GM23338 (cell line): ENCODE measurements at places on chromosomes 6 and 20.

- no peaks in the 10 kb centered on the region for H3K4me1 ChIP-seq
- DNase-seq, result no peak
- no peak overlapping the region for H3K27ac ChIP-seq
- no peak overlapping the region for H3K4me3 ChIP-seq
- no peaks in the 10 kb centered on the region for H3K27me3 ChIP-seq
Observed at GRCh38 chr6:113457751-113458150, 399.4 kb upstream of the MARCKS start.

DNA sequence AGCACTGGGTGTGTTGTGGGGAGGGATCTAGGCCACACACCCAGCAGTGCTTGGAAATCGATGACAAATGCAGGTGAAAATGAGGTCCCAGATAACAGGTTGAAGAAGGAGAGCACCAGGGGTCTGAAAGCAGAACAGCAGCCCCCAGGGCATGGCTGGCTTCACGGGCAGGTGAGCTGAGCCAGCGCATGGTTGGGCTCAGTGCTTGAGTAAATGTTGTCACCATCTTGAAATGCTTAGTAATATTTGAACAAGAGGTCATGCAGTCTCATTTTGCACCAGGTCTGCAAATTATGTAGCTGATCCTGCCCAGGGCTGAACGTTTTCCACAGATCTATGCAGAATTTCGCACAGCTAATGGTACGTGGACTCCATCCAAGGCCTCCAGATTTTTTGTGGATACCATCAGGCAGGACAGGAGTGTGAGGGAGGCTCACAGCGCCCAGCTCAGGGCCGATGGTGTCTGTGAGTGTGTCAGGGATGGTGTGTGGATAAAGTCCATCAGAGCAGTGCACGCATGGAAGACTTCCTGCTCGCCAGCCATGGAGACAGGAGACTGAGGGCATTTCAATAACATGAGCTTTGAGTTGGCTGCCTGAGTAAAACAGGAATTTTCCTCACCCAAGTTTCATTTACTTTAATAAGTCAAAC, 53.1 kb upstream of the SNX9 start:
- no peak overlapping the region for H3K27ac ChIP-seq
- no peaks in the 10 kb centered on the region for H3K36me3 ChIP-seq
- H3K27me3 ChIP-seq, result no peaks in the 10 kb centered on the region
- H3K4me3 ChIP-seq, result no peak overlapping the region

DNA sequence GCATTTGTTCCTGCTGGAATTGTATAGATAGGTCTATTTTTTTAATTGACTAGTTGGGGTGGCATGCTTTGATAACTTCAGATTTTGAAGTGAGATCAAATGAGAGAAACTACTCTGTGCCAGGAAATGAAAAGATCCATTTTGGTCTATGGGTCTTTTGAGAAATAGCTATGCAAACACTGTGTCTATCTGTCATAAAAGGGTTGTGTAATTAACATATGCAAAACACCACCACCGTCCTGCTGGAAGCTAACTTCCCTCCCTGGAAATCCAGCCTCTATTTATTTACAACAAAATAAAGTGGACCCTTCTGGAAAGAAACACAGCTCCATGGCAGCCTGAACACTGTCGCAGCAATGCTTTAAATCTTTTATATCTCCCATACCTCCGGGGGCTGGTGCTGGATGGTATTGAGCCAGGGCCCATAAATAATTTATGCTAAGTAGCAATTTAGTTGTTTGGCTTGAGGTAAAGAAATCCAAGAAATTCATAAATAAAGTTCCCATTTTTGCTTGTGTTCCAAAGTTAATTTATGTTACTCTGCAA, 244.2 kb upstream of the POU3F2 start:
- no peak overlapping the region for H3K27ac ChIP-seq
- no peak for DNase-seq
- peaks cover 31% of the 10 kb centered on the region for H3K4me1 ChIP-seq

- no peaks in the 10 kb centered on the region for H3K36me3 ChIP-seq
- H3K4me1 ChIP-seq, result peaks cover 16% of the 10 kb centered on the region
- no peak for DNase-seq
- H3K27me3 ChIP-seq, result no peaks in the 10 kb centered on the region
Observed at GRCh38 chr6:147741389-147741788, 232.9 kb downstream of the SAMD5 start.

DNA sequence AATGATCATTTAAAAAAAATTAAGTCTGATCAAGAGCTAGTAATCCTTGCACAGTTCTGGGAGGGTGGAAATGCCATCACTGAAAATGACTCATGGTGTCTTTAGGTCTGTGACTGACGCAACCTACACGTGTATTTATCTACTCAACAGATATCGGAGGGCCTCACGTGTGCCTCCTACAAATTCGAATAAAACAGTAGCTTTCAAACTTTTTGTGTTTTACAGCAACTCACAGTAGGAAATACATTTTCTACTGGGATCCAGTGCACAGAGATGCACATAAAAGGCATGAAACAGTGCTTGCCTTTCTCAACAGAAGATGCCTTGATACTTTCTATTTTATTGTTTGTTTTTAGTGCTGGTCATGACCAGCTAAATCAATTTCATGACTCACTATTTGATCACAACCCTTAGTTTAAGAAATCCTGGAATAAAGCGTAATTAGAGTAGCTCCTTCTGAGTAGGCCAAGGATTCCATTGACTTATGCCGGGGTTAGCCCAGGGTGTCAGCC, 210.0 kb upstream of the SNX9 start:
- no peaks in the 10 kb centered on the region for H3K27me3 ChIP-seq
- peaks cover 6% of the 10 kb centered on the region for H3K4me1 ChIP-seq
- no peak overlapping the region for H3K4me3 ChIP-seq
- H3K27ac ChIP-seq, result no peak overlapping the region

- H3K36me3 ChIP-seq, result no peaks in the 10 kb centered on the region
- no peaks in the 10 kb centered on the region for H3K27me3 ChIP-seq
- no peak overlapping the region for H3K4me3 ChIP-seq
- H3K4me1 ChIP-seq, result peaks cover 9% of the 10 kb centered on the region
- DNase-seq, result no peak
- H3K27ac ChIP-seq, result no peak overlapping the region
Observed at GRCh38 chr6:81988446-81988845, 236.0 kb upstream of the TENT5A start.

- peaks cover 8% of the 10 kb centered on the region; the same call in 1 of the 2 replicates for H3K36me3 ChIP-seq
- H3K4me1 ChIP-seq, result peaks cover 22% of the 10 kb centered on the region
- peak overlapping the region; percentile 2; the same call in 1 of the 2 replicates for H3K27ac ChIP-seq
- H3K27me3 ChIP-seq, result no peaks in the 10 kb centered on the region
Observed at GRCh38 chr6:60671369-60671768, 1614.7 kb downstream of the KHDRBS2 start.

GRCh38 chr6:125818772-125819260, 28.1 kb downstream of the NCOA7 start:
- no peak overlapping the region for H3K4me3 ChIP-seq
- DNase-seq, result no peak
- H3K4me1 ChIP-seq, result no peaks in the 10 kb centered on the region
- H3K36me3 ChIP-seq, result no peaks in the 10 kb centered on the region

DNA sequence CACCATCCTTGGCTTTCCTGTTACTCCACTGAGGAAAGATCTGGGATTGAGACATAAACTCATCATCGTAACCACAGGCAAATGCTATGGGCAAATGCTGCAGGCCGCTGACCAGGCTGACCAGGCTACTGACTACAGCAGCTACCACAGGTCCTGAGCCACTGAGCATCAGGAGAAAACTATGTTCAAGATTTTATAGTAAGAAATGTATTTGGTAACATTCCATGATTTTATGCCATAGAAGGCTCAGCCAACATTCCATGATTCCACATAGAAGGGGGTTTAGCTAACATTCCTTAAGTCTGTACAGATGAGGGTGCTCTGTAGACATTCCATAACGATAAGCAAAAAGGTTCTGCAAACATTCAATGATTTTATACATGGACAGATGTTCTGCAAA, 16.1 kb upstream of the B4GALT5 start:
- H3K4me3 ChIP-seq, result no peak overlapping the region
- H3K36me3 ChIP-seq, result no peaks in the 10 kb centered on the region
- no peak for DNase-seq
- H3K27me3 ChIP-seq, result no peaks in the 10 kb centered on the region
- H3K27ac ChIP-seq, result no peak overlapping the region

GRCh38 chr6:144653885-144654505, 368.9 kb downstream of the UTRN start:
- no peak for DNase-seq
- no peaks in the 10 kb centered on the region for H3K36me3 ChIP-seq
- peaks cover 60% of the 10 kb centered on the region for H3K4me1 ChIP-seq
- H3K27ac ChIP-seq, result peak overlapping the region; percentile 3; the same call in 1 of the 2 replicates

GRCh38 chr6:132872923-132873322, 58.6 kb downstream of the RPS12 start:
- no peaks in the 10 kb centered on the region for H3K4me1 ChIP-seq
- H3K27ac ChIP-seq, result no peak overlapping the region
- no peak for DNase-seq
- 0 out of 2 replicates have a peak, but pooled peaks cover 3% of the 10 kb centered on the region for H3K36me3 ChIP-seq
